ENCODE measurements at places on chromosomes 6 and 20.
A peak's percentile ranks its signal among the peaks of the same experiment; 100 is the strongest.

DNA sequence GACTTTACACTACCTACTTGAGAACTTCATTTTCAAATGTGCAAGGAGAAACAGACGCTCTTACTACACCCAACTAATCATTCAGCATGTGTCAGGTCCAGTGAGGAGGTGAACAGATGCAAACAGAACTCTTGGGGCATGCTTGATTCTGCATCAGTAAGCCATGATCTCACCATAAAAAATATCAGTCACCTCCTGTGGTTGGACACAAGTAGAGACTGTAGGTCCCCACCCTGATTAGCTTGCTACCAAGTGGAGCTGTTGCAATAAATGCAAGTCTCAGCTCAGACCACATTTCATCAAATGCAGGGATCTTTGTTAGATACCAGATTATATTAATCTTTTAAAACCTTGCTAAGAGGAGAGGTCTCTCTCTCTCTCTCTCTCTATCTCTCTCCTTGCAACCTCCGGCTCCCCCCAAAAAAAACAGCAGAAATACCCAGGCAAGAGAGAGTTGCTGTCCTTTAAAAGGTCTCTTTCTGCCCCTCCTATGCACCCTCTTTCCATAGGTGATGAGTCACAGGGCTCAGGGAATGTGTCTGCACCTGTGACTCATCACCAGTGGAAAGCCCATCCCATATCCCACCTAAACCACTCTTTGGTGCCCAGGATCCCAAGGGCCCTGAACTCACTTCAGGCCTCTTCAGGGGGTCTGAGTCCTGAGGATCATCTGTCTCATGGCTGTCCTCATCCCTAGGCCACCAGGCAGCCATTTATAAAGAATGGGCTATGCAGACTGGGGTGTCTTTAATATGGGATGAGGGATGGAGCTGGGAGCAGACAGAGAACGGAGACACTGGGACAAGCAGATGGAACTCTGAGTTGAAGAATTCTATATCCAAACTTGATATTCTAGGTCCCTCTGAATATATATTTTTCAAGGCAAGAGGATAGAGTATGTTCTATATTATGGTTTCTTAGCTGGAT, 154.5 kb downstream of the QRSL1 start:
- no peak for DNase-seq

DNA sequence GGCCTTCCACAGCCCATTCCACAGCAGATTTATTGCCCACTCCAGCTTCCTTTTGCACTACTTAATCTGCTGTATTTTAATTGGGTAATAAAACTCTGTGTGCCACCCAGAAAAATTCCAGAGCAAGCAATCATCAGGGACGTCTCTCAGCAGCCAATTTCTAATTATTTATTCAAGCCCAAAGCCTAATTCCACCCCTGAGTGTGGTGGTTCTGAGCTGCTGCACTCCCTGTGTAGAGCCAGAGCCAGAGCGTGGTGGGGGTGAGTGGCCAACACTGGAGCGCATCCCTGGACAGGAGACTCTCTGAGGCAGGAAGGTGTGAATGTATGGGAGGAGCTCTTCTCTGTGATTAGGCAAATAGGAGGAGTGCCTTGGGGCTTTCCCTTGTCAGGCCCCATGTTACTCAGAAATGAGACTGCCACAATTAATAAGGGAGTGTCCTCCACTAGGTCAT, 66.1 kb downstream of the CD24 start:
- peak; percentile 24 for DNase-seq

DNA sequence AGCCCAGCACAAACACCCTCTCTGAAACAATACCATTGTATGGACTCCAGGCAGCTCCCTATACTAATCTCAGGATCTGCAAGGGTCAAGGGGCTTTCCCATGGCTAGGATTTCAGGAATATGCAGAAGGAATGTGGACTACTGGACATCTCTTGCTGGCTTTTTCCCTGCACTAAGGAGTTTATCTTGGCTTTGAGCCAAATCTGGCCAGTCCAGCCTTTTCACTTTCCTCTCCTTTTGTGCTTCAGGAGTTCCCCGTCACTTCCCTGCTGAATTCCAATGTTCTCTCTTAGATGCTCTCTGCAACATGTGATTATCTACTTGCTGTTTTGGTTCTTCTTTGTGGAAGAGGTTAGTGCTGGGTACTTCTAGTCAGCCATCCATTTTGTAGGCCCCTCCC, 568.2 kb downstream of the HDGFL1 start:
- no peak for DNase-seq

GRCh38 chr20:40304119-40304613, 384.9 kb downstream of the MAFB start:
- no peak for DNase-seq

DNA sequence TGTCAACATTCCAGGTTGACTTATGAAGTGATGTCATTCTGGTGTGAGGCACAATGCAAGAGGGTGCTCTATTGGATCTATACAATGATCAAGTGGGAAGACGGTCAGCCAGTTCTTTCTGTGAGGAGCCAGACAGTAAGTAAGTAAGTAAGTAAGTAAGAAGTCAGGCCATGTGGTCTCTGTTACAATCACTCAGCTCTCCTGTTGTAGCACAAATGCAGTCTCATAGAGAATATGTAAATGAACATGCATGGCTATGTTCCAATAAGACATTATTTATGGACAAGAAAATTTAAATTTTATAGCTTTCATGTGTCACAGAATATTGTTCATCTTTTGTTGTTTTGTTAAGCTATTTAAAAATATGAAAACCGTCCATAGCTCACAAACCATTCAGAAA, 399.7 kb downstream of the BTBD3 start:
- no peak for DNase-seq

- DNase-seq = peak; percentile 24
These were observed at the start of gene NKX2-2 for GRCh38 chr20:21513881-21514540. Gene NKX2-2 (minus strand): TSS chr20:21514064. CDS start chr20:21513669, 395 bp downstream.

DNA sequence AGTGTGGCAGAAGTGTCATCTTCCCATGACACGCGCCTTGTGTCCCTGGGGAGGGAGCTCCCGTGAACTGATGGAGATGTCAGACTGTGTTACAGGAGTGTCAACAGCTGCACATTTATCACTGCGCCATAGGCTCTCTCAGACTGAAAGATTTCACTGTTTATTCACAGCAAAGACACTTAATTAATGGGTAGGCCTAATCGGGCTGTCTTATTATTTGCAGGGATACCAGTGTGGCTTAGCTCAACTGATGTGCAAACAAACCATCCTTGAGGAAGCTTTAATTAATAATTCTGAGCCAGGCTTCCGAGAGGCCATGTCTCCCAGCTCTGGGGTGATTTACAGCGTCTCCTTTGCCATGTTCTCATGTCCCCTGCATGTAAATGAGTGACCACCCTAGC, 771.0 kb downstream of the QKI start:
- no peak for DNase-seq

DNA sequence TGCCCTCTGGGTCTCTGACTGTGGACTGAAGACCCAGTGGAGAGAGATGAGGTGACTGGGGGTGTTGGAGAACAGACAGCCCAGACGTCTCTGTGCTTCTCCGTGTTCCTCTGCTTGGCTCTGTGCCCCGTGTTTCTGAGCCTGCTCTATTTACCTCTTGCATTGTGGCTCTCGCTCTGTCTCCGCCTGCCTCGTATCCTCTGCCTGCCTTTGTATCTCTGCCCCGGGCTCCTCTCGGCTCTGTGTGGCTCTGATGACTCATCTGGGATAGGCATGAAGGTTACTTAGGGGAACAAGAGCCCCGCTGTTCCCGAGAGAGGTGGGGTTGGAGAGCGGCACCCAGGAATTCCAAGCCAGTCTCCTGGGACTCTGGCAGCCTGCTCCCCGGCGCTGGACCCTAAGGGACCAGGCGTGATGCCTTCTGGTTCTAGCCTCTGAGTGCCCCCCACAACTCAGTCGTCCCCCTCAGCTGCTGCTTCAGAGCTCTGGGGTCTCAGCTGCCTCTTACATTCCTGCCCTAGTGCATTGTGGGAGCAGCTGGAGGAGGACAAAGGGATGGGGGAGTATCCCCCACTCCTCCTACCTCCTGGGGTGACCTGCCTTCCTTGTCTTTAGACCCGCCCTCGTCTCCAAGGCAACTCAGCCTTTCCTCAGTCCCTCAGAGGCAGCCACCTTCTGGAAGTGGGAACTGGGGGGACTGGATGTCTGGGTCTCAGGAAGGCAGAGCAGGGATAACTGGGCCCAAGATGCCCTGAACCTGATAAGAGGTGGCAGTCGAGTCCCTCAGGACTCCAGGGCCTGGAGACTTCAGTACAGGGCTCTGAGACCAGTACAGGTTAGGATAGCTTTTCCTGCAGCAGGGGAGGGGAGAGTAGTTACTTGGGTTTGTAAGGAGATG, 1.9 kb downstream of the DDR1 start:
- DNase-seq = peak; percentile 12

DNA sequence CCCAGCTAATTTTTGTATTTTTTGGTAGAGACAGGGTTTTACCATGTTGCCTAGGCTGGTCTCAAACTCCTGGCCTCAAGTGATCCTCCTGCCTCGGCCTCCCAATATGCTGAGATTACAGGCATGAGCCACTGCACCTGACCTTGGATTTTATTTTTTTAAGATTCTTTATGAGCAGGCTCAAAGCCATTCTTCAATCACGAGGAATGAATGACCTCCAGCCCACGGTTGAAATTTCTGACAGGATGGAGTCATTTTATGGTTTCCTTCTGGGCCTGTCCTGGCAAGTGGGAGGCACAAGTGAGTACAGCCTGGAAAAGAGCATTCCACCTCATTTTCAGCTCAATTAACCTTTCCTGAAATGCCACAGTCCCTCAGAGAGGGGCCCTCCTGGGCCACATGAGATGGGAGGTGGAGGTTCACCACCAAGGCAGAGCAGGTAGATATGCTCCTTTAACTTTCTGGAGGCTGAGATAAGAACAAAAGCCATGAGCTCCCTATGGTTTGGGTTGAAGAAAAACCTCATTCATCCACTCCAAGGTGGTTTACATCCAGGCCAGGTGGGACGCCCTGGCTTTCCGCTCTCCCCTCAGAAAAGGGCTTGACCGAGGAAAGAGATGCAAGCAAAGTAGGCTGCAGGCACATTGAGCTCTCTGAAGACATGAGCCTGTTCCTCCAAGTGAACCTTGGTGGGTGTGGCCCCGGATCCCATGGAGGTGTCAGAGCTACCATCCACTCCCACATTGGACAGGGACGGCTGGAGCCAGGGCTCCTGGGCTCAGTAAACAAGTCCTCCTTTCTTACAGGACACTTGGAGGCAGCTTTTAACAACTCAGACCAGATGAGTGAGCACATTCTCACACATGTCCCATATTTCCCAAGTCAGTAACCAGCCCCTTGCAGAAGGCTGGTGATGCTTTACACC, 208.5 kb upstream of the SSTR4 start:
- DNase-seq = no peak

DNA sequence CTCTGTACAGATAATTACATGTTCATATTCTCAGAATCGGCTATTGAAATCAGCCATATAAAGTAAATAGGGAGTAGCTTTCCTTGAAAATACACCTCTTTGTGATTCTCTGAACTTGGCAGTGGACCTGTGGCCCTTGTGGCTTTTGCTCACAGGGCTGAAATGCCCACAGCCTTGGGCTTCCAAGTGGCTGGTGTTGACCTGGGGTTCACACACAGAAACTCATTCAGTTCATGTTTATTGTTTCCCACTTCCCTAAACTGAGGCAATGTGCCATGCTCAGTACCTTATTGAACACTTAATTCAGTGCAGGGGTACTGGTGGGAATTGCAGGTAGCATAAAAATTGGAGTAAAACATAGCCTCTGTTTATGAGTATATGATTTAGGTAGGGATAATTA, 19.1 kb upstream of the TULP4 start:
- DNase-seq = no peak

- DNase-seq = no peak
These were observed 50.6 kb upstream of the TBC1D7 start for GRCh38 chr6:13378669-13379590.

- no peak for DNase-seq
These were observed 23.9 kb upstream of the MOXD1 start for GRCh38 chr6:132425176-132425575.

DNA sequence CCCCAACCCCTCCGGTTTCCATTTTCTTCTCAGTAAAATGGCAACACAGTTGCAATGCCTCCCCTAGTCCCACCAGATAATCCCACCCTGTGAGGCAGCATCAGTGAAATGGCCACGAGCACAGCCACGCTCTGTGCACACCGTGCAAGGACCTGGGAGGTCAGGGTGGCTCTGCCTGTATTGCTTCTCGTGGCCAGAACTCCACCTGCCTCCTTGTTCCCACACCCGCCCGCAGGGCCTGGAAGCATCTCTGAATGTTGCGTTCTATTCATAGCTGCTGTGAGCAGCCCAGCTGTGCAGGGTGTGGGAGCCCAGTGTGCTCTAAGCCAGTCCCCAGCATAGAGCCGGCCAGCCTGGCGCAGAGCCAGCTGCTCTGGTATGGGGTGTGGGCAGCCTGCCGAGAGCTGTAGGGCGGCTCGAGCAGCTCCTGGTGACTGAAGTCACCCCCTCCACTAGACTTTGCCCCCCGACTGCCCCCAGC, 161.1 kb downstream of the DLL1 start:
- no peak for DNase-seq

DNA sequence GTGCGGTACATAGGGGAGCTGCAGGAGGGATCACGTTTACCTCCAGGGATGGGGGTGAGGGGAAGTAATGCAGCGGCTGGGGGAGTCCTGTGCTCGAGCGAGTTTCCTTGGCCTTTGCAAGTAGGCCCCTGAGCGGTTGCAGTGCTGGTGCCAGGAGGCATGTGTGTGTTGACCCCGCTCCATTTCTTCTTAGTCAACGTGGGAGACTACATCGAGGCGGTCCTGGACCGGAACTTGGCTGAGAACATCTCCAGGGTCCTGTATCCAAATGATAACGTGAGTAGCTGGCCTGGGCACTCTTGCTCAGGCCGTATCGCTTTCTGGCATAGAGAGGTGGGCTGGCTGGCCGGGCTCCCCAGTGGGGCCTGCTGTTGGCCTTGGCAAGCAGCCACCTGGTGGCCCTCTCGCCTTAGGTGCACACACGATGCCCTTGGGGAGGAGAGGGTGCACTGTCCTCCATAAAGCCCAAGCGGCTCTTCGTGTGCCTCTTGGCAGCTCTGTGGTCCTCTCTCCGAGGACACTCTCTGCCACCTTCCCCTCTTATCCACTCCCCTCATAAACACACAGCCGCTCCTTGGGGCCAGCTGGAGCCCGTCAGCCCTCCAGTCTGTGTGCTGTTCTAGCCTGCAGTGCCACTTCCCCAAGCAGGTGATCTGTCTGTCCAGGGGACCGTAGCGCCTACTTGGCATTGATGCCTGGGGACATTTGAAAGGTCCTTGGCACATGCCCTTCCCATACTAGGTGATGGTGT, 29.3 kb downstream of the PYGB start:
- no peak for DNase-seq

DNA sequence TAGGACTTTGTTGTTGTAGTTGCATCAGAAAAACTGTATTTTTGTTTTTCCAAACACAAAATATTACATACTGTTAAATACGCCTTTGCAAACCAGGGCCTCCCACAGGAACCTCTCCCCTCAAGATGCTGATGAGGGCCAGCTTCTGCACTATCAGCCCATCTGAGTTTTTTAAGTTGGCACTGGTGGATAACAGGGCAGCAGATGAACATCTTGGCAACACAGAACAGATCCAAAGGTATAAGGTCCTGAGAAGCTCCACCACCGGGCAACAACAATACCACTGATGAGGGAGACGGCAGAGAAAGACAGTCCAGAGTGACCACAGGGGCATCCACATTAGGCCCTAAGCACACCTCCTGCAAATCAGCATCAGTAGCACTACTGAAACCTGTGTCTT, 177.7 kb downstream of the DLL1 start:
- no peak for DNase-seq

- no peak for DNase-seq
These were observed 348.0 kb downstream of the HDGFL1 start for GRCh38 chr6:22917344-22917743.

Measured in GM10248 (cell line).